Suprapubic skin (tissue), 4 donors: ENCODE measurements at places on chromosomes 12 and 14.

DNA sequence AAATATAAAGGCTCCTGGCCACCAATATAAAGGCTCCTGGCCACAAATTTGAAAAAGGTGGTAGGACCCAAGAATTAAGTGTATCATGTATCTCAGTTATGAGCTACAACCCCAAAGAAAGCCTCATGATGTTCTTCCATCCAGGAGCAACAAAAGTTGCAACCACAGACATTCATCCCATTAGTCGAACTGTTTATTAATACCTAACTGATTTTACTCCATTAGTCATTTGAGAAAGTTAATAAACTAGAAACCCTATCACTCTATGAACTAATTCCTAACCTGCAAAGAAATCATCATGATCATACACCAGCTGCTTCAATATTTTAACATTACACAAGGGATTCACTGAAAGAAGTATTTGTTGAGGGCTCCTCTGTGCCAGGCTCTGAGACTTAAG lies 253.2 kb upstream of the GRIP1 start:
- DNase-seq, result no peak

- no peak for DNase-seq
Observed at GRCh38 chr12:10167599-10167998, 4.3 kb downstream of the OLR1 start.

DNA sequence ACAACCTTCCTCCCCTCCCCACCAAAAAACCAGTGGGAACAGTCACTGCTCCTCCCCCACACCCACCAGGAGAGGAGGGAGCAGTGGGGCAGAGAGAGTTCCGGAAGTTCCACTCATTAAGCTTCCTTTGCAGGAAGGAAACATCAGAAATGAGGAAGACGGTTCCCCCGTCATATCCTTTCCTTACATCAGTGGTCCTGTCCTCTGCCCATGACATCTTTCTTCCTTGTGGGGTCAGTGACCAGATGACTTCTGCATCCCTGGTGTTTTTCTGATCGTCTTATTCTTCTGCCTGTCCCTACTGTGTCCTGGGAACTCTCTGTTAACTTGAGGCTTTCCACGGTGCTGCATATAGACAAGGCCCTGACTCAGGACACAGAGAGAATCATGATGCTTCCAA lies 40.8 kb upstream of the SPTLC2 start:
- no peak for DNase-seq

GRCh38 chr14:93039649-93040315 lies 75.9 kb downstream of the ITPK1 start:
- DNase-seq, result no peak

DNA sequence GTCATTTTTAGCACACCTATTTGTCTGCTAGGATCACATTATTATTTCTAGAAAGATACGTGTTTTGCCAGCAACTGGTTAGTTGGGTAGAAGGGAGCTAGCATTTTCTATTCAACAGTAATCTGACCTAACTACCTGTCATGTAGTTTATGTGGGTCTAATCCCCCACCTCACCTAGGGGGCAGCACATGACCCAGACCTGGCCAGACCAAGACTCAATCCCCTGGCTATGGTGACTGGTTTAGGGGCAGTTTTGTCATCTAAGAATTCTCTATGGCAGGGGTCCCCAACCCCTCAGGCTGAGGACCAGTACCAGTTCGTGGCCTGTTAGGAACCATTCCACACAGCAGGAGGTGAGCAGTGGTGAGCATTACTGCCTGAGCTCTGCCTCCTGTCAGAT lies 29.5 kb upstream of the EVL start:
- no peak for DNase-seq

- no peak for DNase-seq
Observed at GRCh38 chr14:67900231-67900630, 80.7 kb downstream of the RAD51B start.
